A549 treated with DMSO at 1 μM for 4 hours (cell line): ENCODE measurements at places on chromosomes 6 and 20. TPM values are rescaled to one million over a fixed set of nuclear protein-coding genes. Genes with fewer than 3 reads are reported as not detected.

TRPC4AP gene
- total RNA-seq: 46.7 to 61.3 TPM (median 57.9 TPM) in 5 replicates

MYT1 gene
- 0.09 to 0.38 TPM (median 0.13 TPM) in 5 replicates for total RNA-seq

IPCEF1 gene
- total RNA-seq: 0.02 to 0.03 TPM in 2 of 5 replicates, not detected in the others

TRERF1 gene
- 5.7 to 10.0 TPM (median 8.6 TPM) in 5 replicates for total RNA-seq

BEND6 gene
- 0.71 to 1.7 TPM (median 1.3 TPM) in 5 replicates for total RNA-seq

IL20RA gene
- 0.02 to 0.03 TPM in 2 of 5 replicates, not detected in the others for total RNA-seq

IP6K3 gene
- 0.06 to 0.15 TPM (median 0.09 TPM) in 5 replicates for total RNA-seq

MRPS18B gene
- total RNA-seq: 69.1 to 95.9 TPM (median 73.8 TPM) in 5 replicates

OR2W1 gene
- total RNA-seq: not detected in 5 replicates

BNIP5 gene
- total RNA-seq: not detected in 5 replicates

AIG1 gene
- total RNA-seq: 22.3 to 27.7 TPM (median 25.3 TPM) in 5 replicates

SAPCD1 gene
- 3.0 to 5.0 TPM (median 3.3 TPM) in 5 replicates for total RNA-seq

HBS1L gene
- 27.7 to 38.6 TPM (median 34.9 TPM) in 5 replicates for total RNA-seq

RSPH3 gene
- total RNA-seq: 3.7 to 5.4 TPM (median 4.7 TPM) in 5 replicates

SNX9 gene
- 27.3 to 35.4 TPM (median 31.2 TPM) in 5 replicates for total RNA-seq

RAMACL gene
- 0.07 TPM in 3 of 5 replicates, not detected in the others for total RNA-seq

EPHA7 gene
- 0.04 to 0.16 TPM (median 0.11 TPM) in 5 replicates for total RNA-seq

STX16 gene
- 35.0 to 38.0 TPM (median 36.5 TPM) in 5 replicates for total RNA-seq

BTN1A1 gene
- 0.04 TPM in 1 of 5 replicates, not detected in the others for total RNA-seq

WFDC5 gene
- total RNA-seq: not detected in 5 replicates

CBFA2T2 gene
- 5.0 to 7.5 TPM (median 6.5 TPM) in 5 replicates for total RNA-seq

IL17A gene
- not detected in 5 replicates for total RNA-seq

TNF gene
- total RNA-seq: 0.10 to 0.22 TPM (median 0.11 TPM) in 3 of 5 replicates, not detected in the others

XKR7 gene
- total RNA-seq: 0.01 to 0.04 TPM (median 0.02 TPM) in 5 replicates

ELOVL4 gene
- total RNA-seq: 1.3 to 2.1 TPM (median 1.8 TPM) in 5 replicates

EYA4 gene
- total RNA-seq: 9.3 to 13.7 TPM (median 12.8 TPM) in 5 replicates

PTCRA gene
- total RNA-seq: not detected in 5 replicates

MEA1 gene
- total RNA-seq: 84.5 to 98.0 TPM (median 96.9 TPM) in 5 replicates

FOXQ1 gene
- total RNA-seq: 2.5 to 4.6 TPM (median 4.1 TPM) in 5 replicates

OLIG3 gene
- total RNA-seq: not detected in 5 replicates

SNAI1 gene
- total RNA-seq: 13.6 to 19.4 TPM (median 17.3 TPM) in 5 replicates

ZNF318 gene
- total RNA-seq: 4.7 to 6.5 TPM (median 5.6 TPM) in 5 replicates

HCK gene
- 0.03 to 0.11 TPM (median 0.09 TPM) in 3 of 5 replicates, not detected in the others for total RNA-seq

TUBB1 gene
- total RNA-seq: 0.02 TPM in 1 of 5 replicates, not detected in the others

THBS2 gene
- 0.01 to 0.17 TPM in 2 of 5 replicates, not detected in the others for total RNA-seq

TMEM200A gene
- 0.07 to 0.08 TPM (median 0.08 TPM) in 5 replicates for total RNA-seq

SLC17A3 gene
- 0.80 to 1.4 TPM (median 0.93 TPM) in 5 replicates for total RNA-seq

PRKN gene
- total RNA-seq: 0.05 to 0.29 TPM in 2 of 5 replicates, not detected in the others

SLC22A16 gene
- not detected in 5 replicates for total RNA-seq

HTR1E gene
- total RNA-seq: not detected in 5 replicates
